ENCODE measurements at places on chromosomes 11 and 22.

- no peak for DNase-seq
Observed at GRCh38 chr11:66861774-66862558, 5.1 kb downstream of the LRFN4 start.

DNA sequence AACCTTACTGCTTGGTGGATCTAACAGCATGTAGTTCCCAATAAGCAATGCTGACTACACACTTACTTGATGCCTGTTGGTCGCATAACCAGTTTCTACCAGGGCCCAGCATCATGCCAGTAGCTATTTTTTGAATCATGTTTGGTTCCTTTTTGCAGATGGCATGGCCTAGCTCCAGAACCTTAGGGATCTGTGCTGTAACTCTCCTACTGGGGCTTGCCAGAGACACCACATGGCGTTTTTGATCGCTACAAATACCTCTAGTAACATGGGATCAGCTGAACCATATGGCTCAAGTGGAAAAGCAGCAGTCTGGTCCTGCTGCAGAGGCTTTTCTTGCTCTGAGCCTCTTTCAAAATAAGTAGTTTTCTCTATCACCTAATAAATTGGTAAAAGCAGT, 654.6 kb upstream of the API5 start:
- DNase-seq, result no peak

DNA sequence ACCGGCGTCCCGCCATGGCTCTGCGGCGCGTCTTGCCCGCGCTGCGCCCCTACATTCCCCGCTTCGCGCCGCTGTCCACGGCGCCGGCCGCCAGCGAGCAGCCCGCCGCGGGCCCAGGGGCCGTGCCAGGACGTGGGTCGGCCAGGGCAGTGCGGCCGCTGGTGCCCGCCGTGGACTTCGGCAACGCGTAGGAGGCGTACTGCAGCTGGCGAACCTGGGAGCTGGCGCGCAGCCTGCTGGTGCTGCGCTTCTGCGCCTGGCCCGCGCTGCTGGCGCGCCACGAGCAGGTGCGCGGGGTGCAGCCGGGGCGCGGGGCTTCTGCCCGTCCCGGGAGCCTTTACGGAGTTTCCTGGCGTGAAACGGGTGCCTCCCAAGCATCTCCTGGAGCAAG, 20.1 kb downstream of the DGCR6L start:
- peak; percentile 51 for DNase-seq

GRCh38 chr11:1670905-1671371, 26.1 kb upstream of the KRTAP5-6 start:
- DNase-seq, result no peak

GRCh38 chr11:62925308-62925707, 4.1 kb upstream of the CHRM1 start:
- no peak for DNase-seq

GRCh38 chr22:19207401-19207808, 28.9 kb upstream of the SLC25A1 start:
- DNase-seq, result no peak

DNA sequence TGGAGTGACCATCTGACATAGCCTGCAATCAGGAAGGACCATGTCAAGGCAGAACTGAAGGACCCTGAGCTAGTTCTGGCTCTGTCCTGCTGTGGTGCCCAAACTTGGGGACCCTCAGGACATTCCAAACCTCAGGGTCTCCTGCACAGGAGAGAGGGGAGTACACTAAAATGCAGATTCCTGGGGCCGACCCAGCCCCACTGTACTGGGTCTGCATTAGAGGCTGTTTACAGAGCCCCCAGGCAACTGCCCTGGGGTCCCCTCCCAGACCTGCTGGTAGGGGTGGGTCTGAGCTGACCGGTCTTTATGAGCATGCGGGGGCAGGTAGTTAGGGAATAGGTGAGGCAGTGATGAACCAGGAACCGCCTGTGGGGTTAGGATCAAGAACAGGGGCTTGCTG, 6.8 kb downstream of the TRPM5 start:
- no peak for DNase-seq

DNA sequence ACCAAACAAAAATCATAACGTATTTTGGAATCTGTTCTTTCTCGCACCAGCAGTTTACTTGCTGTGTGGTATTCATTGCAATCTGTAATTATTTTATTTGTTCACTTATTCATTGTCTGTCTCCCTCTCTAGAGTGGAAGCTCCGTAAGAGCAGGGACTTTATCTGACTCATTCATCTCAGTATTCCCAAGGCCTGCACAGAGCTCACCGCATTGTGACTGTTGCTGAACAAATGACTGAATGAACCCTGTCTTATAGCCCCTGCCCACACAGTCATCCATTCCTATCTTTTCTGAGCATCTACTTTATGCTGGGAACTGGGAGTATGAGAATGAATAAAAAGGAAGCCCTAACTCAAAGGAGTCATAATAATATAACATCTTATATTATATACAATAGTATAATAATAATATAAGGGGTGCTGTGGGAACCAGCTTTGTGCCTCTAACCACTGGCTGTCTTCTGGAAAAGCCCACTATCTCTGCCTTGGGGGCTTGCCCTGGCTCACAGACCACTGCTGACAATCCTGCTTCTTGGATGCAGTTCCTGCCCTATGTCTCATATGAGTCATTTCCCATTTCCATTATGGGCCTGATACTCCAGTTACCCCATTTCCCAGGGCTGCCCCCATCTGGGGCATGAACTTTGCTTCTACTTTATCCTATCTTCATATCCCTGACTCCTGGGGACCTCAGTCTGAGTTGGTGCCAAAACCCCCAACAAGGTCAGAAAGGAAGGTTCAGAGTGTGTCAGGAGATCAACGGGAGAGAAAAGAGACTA, 11.0 kb downstream of the XRRA1 start:
- no peak for DNase-seq

- DNase-seq, result no peak
Observed at GRCh38 chr11:72173291-72173690, 18.6 kb upstream of the FOLR1 start.

DNA sequence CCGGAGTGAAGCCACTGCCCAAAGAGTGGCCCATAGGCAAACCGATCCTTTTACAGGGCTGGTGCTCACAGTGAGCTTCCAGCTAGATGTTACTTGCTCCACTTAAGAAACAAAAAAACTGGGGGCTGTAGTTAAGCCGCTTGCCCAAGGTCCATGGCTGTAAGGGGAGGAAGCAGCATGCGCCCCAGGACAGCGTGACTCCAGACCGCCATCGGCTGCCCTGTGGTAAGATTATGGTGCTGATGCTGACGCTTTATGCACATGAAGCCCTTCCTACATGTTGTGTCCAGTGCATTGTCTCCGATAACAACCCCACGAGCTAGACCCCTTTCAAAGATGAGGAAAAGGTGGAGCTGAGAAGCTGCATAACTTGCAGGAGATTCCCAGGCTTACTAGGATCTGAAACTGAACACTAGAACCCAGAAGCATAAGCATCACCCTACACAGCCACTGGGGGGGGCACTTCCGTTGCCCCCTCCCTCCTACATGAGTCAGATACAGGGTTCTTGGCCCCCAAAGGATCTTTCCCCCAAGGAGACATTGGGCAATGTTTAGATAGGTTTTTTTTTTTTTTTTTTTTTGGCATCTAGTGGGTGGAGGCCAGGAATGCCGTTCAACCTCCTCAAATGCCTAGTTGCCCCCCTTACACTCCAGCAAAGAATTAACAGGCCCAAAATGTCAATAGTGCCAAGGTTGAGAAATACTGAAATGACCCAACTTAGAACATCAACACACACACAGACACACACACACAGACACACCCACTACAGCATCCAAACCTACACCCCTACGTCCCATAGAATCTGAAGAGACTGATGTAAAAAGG, 53.9 kb downstream of the MN1 start:
- DNase-seq, result no peak

DNA sequence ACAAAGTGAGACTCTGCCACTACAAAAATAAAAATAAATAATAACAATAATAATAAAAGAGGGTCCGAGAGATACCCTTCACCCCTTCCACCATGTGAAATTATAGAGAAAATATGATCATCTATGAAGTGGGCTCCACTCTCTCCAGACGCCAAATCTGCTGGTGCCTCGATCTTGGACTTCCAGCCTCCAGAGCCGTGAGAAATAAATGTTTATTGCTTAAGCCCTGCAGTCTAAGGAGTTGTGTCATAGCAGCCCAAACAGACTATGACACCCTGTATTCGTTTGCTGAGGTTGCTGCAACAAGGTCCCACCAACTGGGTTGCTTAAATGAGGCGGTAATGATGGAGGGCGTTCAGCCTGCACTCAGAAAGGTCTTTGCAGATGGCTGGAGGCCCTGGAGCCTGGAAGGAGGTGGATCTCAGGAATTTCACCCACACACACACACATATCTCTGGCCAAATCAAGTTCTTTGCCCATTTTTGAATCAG, 7.6 kb upstream of the SEPTIN5 start:
- DNase-seq, result no peak

DNA sequence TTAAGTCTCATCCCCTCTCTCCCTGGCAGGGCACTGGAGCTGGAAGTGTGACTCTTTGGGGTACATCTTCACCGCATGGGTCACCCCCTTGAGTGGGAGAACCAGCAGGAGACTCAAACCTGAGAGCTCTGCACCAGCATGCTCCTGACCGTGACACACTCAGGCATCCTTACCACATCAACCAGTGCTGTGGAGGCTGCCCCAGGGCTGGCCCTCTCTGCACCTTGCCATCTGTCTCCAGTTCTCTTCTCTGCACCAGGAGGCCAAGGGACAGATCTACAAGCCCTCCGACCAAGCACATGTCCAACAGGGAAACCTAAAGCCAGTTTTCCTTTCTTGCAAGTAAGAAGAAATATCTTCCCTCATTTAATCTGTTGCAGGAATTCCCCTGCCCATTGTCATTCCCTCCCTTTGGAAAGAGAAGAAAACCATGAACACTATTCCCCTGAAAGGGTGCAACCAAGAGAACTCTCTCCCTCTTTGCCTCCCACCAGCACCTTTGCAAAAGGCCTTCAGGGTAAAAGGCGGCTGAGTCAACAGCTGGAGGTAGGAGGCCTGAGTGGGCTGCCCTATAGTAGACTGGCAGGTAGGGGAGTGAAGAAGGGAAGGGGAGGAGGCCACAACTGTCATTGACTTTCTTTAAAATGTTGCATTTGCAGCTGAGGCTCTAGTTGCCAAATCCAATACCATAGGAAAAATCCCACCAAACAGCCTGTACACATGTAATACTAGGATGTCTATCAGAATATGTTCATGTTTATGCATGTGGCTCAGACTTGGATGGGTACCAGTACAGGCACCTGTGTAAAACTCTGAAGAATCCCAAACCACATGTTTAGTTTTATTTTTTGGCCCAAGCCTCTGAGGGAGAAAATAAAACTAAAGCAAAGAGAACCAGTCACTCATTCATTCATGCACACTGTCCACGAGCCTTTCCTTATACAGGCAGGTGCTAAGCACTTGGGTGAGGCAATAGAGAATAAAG, 117.0 kb downstream of the WT1 start:
- DNase-seq, result no peak

GRCh38 chr11:5620651-5621521, 3.9 kb upstream of the TRIM34 start:
- no peak for DNase-seq

DNA sequence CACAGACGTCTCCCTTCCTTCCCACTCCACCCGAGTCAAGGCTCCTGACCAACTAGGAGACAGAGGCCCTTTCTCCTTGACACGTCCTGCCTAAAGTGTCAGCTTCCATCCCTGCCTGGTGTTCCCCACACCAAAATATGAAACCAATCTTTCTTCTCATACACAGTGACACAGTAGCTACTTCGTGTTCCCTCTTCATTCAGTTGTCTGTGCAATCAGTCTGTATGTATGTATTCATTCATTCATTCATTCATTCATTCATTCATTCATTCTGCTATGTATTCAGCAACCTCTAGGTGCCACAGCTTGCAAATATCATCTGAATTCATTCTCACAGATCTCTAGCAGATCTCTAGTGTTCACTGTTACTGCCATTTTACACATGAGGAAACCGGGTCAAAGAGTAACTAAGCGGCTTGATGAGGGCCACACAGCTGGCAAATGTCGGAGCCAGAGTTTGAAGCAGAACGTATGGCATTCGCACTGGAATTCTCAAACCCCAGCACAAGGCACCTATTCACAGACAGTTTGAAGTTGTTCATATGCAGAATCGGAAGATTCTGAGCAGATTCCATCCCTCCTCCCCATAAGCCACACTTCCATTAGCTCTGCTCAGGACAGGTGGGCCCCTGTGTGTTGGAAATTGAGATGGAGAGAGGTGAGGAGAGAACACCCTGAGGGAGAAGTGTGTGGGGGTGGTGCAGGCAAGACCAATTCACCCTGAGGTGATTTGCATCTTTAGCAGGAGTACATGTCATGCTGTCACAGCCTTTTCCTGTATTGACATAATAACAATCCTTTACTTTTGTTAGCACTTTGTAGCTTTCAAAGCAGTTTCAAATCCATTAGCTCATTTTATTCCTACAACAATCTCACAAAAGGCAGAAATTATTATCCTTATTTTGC, 275.7 kb downstream of the ST3GAL4 start:
- no peak for DNase-seq

GRCh38 chr11:14022251-14022650, 59.7 kb downstream of the SPON1 start:
- no peak for DNase-seq

DNA sequence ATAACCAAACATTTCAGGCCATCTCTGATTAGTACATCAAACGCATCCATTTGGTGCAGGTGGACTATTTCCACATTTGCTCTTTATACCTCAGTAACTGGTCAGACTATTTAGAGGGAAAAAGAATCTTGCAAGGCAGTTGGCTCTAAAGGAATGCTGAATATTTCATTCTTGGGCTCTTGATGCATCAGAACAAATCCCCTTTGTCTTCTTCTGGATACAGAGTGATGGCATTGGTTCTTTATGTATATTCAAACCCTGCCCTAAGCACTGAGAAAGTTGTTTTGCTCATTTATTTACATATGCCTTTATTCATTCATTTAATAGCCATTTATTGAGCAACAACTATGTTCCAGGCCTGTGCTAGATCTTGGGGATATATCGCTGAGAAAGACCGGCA, 31.1 kb upstream of the RAB30 start:
- DNase-seq, result no peak

DNA sequence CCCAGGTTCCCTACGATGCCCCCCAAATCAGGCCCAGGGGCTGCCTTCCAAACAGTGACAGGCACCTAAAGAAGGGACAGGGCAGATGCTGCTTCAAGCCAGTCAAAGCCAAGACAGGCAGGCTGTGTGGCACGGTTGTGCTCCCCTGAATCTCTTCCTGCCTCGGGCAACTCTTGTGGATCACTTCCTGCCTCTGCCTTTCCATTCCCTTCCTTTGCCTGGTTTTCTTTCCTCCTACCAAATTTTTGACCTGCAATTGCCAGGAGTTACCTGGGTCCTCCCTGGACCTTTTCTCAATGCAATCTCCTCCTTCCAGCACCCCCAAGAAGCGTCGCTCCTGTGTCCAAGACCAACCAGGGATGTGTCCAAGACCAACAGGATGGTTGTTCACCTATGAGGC, 5.5 kb downstream of the C11orf16 start:
- no peak for DNase-seq

Measured in T-helper 2 cell (primary cell).